Fibroblast of villous mesenchyme (primary cell): ENCODE measurements at places on chromosomes 11 and 22. TPM values are rescaled to one million over a fixed set of nuclear protein-coding genes. Genes with fewer than 3 reads are reported as not detected.

E2F8 gene
- 0.64 and 2.2 TPM in 2 replicates for total RNA-seq

RNF214 gene
- 11.6 and 14.2 TPM in 2 replicates for total RNA-seq

KIF18A gene
- 11.9 and 25.0 TPM in 2 replicates for total RNA-seq

TRIM49 gene
- total RNA-seq = not detected in 2 replicates

MMP7 gene
- 0.43 and 2.6 TPM in 2 replicates for total RNA-seq

HTATIP2 gene
- 36.3 and 44.8 TPM in 2 replicates for total RNA-seq

CYP2D6 gene
- total RNA-seq = under 0.01 and 0.32 TPM in 2 replicates

BCO2 gene
- total RNA-seq = 0.97 and 3.0 TPM in 2 replicates

BAIAP2L2 gene
- 2.3 and 3.0 TPM in 2 replicates for total RNA-seq

TRPM5 gene
- not detected in 2 replicates for total RNA-seq

ARHGAP20 gene
- 4.2 and 7.3 TPM in 2 replicates for total RNA-seq

CHST1 gene
- 0.43 and 0.97 TPM in 2 replicates for total RNA-seq

LMO2 gene
- under 0.01 TPM in 2 replicates for total RNA-seq

OR8D1 gene
- total RNA-seq = 0.32 TPM in 1 of 2 replicates, not detected in the other

CARD16 gene
- total RNA-seq = 30.7 and 37.0 TPM in 2 replicates

CARD18 gene
- total RNA-seq = under 0.01 and 2.9 TPM in 2 replicates

RASGRP2 gene
- total RNA-seq = 10.3 and 12.5 TPM in 2 replicates

CHRM1 gene
- not detected in 2 replicates for total RNA-seq

C2CD2L gene
- total RNA-seq = 4.5 and 5.6 TPM in 2 replicates
